ENCODE measurements at places on chromosomes 16 and 17.

- no peak for DNase-seq
Measured at GRCh38 chr16:12415072-12415471, 388.6 kb downstream of the CPPED1 start.

- no peak for DNase-seq
Measured at GRCh38 chr16:69366431-69366830, 14.8 kb upstream of the TMED6 start.

GRCh38 chr16:54175552-54176375, 110.8 kb downstream of the IRX3 start:
- no peak for DNase-seq

- no peak for DNase-seq
Measured at GRCh38 chr16:68247400-68247799, 2.2 kb downstream of the PLA2G15 start.

DNA sequence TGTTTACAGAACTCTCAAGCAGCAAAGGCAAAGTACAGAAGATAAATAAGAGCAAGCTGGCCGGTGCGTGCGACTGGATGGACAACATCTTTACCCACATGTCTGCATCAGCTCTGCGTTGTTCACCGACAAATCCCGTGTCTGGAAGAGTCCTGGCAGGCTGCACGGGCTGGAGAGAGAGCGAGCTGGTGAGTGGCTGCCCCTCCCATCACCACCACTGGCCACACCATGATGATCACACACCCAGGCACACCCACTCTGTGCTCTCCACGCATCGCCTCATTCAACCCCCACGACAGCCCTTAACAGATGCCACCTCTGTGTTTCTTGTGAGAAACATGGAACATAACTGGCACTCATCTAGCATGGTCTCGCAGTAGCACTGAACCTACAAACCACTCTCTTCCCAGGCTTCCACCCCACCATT, 59.2 kb downstream of the ANKRD11 start:
- DNase-seq: no peak

GRCh38 chr16:24524855-24525677, 14.3 kb upstream of the RBBP6 start:
- no peak for DNase-seq

GRCh38 chr17:17853811-17854447, 17.1 kb upstream of the SREBF1 start:
- no peak for DNase-seq

- no peak for DNase-seq
Measured at GRCh38 chr17:56297184-56297583, 143.9 kb downstream of the ANKFN1 start.

GRCh38 chr16:66477028-66477515, 50.0 kb downstream of the BEAN1 start:
- DNase-seq: no peak

DNA sequence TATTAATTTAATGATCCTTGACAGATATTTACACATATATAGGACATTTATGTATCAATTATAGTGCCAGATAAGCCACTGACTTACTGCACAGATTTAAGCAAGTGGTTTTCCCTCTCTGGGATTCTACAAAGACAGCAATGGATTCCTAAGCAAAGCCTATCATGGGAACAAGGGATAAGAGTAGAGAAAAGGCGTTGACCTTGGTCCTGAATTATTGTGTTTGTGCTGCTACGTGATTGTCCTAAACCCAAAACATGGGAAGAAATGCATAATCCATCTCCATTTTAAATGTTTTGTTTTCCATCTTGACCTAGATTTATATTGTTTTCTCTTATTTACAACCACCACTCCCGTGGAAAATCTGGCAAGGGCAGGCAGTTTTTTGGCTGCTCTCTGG, 14.0 kb downstream of the SLFN11 start:
- DNase-seq: no peak

DNA sequence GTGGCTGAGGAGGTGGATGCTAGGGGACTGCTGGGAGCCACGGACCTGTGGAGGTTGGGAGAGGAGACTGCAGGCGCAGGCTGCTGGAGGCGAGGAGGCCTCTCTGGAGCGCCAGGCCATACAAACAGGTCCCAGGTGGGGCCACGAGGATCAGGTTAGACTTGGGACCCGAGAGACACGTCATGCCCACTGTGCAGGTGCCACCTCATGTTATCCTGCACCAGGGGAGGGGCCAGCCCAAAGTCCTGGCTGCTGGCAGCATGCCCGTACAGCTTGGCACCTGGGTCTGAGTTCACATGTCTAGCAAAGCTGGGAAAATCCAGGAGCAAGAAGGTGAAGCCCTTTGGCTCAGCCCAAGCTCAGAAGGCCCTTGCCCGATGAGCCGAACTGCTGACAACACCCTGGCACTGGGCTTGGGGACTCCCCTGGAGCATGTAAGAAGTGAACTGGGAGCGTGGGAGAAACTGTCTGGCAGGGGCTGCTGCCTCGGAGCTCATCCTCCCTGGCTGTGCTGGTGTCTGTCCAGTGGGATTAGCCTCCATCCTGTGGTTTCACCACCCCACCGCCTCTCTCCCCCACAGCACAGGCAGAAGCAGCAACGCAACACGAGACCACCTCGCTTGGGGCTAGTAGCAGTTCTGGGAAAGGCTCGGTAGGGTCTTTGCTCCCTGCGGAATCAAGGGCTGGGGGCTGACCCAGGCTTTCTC, 5.3 kb downstream of the ARHGDIA start:
- no peak for DNase-seq

- DNase-seq: no peak
Measured at GRCh38 chr16:13863075-13863765, 56.7 kb upstream of the ERCC4 start.

- DNase-seq: no peak
Measured at GRCh38 chr17:16936536-16937310, 35.2 kb downstream of the TNFRSF13B start.

DNA sequence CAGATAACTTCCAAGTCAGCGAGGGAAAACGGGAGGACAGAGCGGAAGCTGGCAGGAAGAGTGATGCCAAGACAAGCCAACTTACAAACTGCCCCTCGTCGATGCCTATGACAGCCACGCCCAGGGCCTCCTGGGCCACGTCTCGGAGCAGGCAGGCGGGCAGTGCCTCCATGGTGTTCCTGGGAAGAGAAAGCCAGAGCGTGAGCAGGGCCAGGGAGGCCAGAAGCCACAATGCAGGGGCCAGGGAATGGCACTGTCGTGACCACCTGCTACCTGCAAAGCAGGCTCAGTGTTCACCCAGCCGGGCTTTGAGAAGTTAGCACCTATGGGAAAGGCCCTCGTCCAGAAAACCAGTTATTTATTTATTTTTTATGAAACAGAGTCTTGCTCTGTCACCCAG, 4.3 kb downstream of the TK1 start:
- DNase-seq: no peak

DNA sequence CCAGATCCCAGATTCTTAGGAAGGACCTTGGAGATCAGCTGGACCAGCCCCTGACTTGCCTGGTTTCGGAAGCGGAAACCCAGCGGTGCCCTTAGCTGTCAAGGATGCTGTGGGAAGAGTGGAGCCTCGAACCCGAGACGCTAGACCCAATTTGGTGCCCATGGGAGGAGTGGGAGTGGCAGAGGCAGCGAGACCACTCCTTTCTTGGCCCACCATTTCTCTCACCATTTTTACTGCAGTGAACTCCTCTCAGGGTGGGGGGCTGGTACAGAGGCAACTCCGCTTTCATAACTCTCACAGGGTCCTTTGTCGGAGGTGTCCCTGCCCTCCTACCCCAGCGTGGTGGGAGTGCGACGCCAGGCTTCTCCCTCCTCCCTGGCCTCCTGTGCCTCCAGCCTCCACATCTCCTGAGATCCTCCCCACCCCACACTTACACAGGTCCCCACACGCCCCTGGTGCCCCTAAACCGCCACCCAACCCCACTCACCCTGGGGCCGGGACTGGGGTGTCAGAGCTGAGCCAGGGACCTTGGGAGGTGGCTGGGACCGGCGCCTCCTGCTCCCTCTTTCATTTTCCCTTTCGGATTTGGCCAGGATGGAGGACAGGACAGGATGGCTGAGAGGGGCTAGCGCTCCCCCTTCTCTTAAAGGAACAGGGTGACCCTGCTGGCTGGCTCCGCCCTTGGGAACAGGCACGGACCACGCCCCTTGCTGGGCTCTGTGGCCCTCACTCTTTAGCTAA, at the start of gene GJD3:
Gene GJD3 (minus strand): TSS at position 617 of the 741 bp plus-strand sequence. CDS start 922 bp downstream, outside the sequence.
- no peak for DNase-seq

GRCh38 chr17:19958023-19958422, 19.6 kb downstream of the AKAP10 start:
- no peak for DNase-seq

DNA sequence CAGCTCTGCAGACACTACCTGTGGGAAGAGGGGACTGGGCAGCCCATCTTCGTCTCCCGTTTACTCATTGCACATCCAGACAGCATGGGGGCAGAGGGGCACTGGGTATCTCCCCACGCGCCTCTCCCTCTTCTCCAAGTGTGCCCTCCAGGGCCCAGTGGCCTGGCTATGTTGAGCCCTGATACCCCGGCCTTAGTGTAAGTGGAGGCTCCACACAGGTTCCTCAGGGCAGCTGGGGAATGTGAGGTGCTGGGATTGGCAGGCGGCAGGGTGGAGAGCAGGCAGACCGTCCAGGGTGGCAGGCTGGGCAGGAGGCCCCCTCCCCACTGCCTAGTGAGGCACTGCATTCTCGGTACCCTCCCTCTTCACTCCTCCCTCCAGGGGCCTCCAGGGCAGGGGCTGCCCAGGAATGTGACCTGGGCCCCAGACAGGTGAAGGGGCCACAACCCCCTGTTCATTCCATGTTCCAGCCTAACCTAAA, 13.2 kb upstream of the NAGLU start:
- no peak for DNase-seq

DNA sequence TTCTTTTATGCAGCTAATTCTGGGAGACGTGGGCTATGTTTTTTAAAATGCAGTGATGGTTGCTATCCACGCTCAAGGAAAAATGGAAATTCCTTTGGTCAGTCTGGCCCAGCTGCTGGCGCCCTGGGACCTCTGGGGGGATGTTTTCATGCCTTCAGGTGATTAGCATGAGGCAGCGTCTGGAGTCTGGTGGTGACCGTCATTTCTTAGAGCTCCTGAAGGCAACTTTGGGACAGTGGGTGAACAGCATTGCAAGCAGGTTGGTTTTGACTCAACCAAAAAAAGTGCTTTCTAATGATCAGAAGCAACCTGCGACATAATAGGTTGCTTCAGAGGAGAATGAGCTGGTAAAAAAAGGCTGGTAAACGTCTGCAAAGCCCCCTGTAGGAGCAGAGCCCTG, 82.3 kb downstream of the RPA1 start:
- no peak for DNase-seq

- DNase-seq: no peak
Measured at GRCh38 chr16:86732621-86733295, 154.4 kb downstream of the FOXL1 start.

DNA sequence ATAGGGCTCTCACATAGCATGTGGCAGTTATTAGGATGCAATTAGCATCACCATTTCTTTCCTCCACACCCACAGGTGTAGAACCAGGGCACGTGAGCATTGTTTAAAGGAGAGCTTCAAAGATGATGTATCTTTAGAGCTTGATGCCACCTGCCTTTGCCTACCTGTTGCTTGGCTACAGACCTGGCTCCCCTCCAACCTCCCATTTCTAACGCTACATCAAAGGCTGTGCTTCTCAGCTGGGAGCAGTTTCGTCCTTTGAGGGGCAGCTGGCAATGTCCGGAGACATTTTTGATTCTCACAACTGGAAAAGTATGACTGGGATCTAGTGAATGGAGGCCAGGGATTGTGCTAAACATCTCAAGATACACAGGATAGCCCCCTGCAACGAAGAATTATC, 78.5 kb upstream of the CLEC3A start:
- DNase-seq: peak; percentile 86

DNA sequence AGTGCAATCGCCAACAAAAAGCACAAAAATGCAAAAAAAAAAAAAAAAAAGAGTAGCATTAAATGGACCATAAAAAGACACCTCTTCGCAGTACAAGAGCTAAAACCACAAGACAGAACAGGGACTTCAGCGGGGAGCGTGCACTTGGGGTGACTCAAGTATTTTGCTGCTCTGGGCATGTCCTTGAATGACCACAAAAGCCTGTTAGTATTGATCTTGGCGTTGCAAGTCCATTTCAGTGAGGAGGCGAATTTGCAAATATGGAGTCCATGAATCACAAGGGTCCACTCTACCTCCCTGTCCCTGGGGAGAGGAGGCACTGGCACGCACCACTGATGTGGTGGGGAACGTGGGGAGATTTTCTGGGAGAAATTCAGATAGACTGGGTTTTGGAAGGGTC, 78.9 kb downstream of the CNGB1 start:
- no peak for DNase-seq

GRCh38 chr16:84177741-84178073, 9.2 kb downstream of the TAF1C start:
- DNase-seq: no peak
